ENCODE measurements at places on chromosomes 5 and 9. TPM values are rescaled to one million over a fixed set of nuclear protein-coding genes. Genes with fewer than 3 reads are reported as not detected.

- H3K27ac ChIP-seq, result no peak overlapping the region
- H3K36me3 ChIP-seq, result no peaks in the 10 kb centered on the region
- H3K4me3 ChIP-seq, result no peak overlapping the region
- H3K27me3 ChIP-seq, result no peaks in the 10 kb centered on the region
These were observed 161.9 kb downstream of the ALDH1A1 start for GRCh38 chr9:72790989-72791388.

- peaks cover 41% of the 10 kb centered on the region for H3K4me1 ChIP-seq
- H3K36me3 ChIP-seq, result no peaks in the 10 kb centered on the region
- H3K27ac ChIP-seq, result no peak overlapping the region
- no peak for DNase-seq
- H3K27me3 ChIP-seq, result no peaks in the 10 kb centered on the region
These were observed 1.7 kb upstream of the VCP start for GRCh38 chr9:35074141-35074540.

GRCh38 chr5:36904677-36905076 lies 28.1 kb downstream of the NIPBL start:
- peaks cover 13% of the 10 kb centered on the region for H3K4me1 ChIP-seq
- H3K27ac ChIP-seq, result no peak overlapping the region
- no peaks in the 10 kb centered on the region for H3K27me3 ChIP-seq
- H3K4me3 ChIP-seq, result no peak overlapping the region

- H3K4me3 ChIP-seq, result no peak overlapping the region
- H3K27me3 ChIP-seq, result no peaks in the 10 kb centered on the region
- DNase-seq, result no peak
- H3K4me1 ChIP-seq, result no peaks in the 10 kb centered on the region
- no peaks in the 10 kb centered on the region for H3K36me3 ChIP-seq
These were observed 10.9 kb downstream of the SEMA5A start for GRCh38 chr5:9534881-9535517.

DNA sequence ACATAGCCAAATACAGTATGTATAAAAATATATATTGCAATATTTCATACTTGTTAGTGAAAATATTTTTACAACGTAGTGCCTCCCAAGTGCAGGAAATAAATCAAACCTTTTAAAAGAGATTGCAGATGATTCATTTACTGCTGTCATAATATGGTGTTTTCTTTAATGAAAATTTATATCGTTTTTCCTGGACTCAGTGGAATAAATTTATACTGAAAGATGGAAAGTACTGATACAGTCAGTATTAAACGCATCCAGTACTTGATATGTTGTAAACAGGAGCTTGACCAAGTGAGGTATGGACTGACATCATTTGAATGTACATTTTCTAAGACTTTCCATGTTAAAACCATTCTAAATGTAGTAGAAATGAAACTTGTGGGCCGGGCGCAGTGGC lies 143.4 kb upstream of the ZNF608 start:
- H3K4me3 ChIP-seq, result no peak overlapping the region
- DNase-seq, result no peak
- H3K4me1 ChIP-seq, result no peaks in the 10 kb centered on the region
- no peaks in the 10 kb centered on the region for H3K27me3 ChIP-seq
- no peaks in the 10 kb centered on the region for H3K36me3 ChIP-seq

DNA sequence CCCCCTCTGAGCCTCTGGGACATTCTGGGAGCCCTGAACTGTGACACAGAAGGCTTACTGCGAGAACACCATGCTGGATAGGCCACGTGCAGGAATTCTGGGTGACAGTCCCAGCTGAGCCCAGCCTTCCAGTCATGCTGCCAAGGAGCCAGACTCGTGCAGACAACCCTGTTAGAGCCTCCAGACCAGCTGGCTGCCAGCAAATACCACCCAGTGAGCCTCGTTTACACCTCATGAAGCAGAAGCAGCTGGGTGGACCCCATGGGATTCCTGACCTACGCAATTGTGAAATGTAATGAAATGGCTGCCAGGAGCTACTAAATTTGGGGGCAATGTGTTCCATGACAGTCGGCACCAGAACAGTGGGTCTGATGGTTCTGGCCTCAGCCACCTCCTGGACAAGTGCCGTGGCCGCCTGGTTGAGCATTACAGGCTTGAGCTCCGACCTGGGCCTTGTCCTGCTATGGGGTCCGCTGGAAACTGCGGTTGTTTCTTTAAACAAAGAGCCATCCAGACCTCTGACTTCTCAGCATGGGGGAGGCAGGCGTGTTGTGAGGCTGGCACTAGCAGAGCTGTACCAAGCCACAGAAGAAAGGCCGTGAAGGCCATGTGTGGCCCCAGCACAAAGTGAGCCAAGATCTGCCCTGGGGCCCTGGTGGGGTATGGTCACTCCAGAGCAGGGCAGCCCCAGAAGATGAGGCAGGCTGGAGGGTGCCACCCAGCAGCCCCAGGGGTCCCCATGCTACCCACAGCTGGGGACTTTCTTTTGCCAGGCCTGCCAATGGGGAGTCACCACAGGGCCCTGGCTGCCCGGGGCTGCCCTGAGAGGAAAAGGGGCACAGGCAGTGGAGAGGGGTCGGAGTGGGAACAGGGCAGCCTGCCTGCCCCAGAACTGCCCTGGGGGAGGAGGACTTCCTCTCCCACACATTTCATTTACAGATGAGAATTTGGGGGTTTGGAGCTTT lies 19.3 kb upstream of the RXRA start:
- no peaks in the 10 kb centered on the region for H3K36me3 ChIP-seq
- no peak for DNase-seq
- H3K4me1 ChIP-seq, result no peaks in the 10 kb centered on the region
- no peak overlapping the region for H3K27ac ChIP-seq

DNA sequence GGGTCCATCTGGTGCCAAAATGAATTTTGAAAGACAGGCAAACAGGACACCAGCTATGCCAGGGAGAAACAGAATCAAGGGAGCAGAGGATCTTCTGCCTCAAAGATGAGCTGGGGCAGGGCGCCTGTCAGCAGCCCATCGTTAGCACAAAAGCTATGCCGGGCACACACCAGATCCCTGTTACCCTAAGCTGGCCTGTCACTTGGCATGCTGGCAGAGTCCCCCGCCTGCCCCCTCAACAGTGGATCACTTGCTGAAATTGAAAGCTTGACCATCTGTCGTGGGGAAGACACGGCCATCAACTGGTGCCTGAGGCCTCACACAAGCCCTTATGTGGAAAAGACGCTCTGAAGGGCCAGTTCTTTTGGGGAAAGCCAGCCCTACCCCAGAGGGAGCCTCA lies 256.4 kb downstream of the EBF1 start:
- H3K27me3 ChIP-seq, result no peaks in the 10 kb centered on the region
- H3K4me3 ChIP-seq, result no peak overlapping the region
- no peaks in the 10 kb centered on the region for H3K4me1 ChIP-seq
- H3K27ac ChIP-seq, result peak overlapping the region; percentile 45
- H3K36me3 ChIP-seq, result no peaks in the 10 kb centered on the region

DNA sequence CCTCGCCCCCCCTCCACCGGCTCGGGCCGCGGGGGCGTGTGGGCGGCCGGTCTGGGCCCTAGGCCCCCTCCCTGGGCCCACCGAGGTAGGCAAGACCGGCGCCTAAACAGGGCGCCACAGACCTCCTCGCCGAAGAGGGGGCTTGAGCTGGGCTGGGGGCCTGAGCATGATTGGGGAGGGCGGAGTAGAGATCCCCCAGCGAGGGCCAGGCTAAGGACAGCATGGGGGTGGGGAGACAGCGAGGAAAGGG lies 108.9 kb downstream of the PSD2 start:
- no peak for DNase-seq
- H3K4me1 ChIP-seq, result no peaks in the 10 kb centered on the region
- no peaks in the 10 kb centered on the region for H3K27me3 ChIP-seq
- no peak overlapping the region for H3K27ac ChIP-seq

DNA sequence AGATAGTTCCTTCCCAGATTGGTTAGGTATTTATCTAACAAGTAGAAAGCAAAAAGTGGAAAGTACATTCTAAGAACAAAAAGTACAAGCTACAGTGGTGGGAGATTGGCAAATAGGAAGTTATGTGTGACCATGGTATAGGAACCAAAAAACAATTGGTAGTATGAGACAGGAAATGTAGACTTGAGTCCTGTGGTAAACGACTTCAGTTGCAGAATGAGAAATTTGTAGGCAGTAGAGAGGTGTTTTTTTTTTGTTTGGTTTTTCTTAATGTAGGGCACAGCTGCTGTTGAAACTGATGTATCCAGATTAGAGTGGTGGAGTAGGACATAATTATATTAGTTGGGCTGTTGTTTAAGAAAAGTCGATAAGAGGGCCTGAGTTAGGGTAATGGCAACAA lies 72.0 kb downstream of the CCNH start:
- H3K4me1 ChIP-seq, result no peaks in the 10 kb centered on the region
- H3K27ac ChIP-seq, result peak overlapping the region; percentile 21
- no peak for DNase-seq
- H3K27me3 ChIP-seq, result no peaks in the 10 kb centered on the region
- no peaks in the 10 kb centered on the region for H3K36me3 ChIP-seq

The SLC6A7 gene
- total RNA-seq, result not detected

The IFNE gene
- total RNA-seq, result not detected

The SLC46A2 gene
- 0.22 TPM for total RNA-seq

The LCN9 gene
- not detected for total RNA-seq

The SEMA5A gene
- 49.8 TPM for total RNA-seq

The PSMD5 gene
- 33.9 TPM for total RNA-seq
